Smooth muscle cell of the pulmonary artery (primary cell): ENCODE measurements at places on chromosomes 12 and 14. TPM values are rescaled to one million over a fixed set of nuclear protein-coding genes. Genes with fewer than 3 reads are reported as not detected.

ANO2 gene
- total RNA-seq = 0.07 TPM in 1 of 2 replicates, not detected in the other

SLC25A47 gene
- total RNA-seq = 0.07 TPM in 1 of 2 replicates, not detected in the other

AKAP3 gene
- total RNA-seq = 1.7 TPM in 2 replicates

MFAP5 gene
- total RNA-seq = 37.3 and 80.5 TPM in 2 replicates

CMA1 gene
- total RNA-seq = not detected in 2 replicates

MANSC1 gene
- 3.9 and 4.6 TPM in 2 replicates for total RNA-seq

MAP1LC3B2 gene
- 0.52 and 0.89 TPM in 2 replicates for total RNA-seq

TAS2R42 gene
- not detected in 2 replicates for total RNA-seq

PRH2 gene
- total RNA-seq = not detected in 2 replicates

IAPP gene
- total RNA-seq = 0.10 TPM in 1 of 2 replicates, not detected in the other

MYL2 gene
- total RNA-seq = not detected in 2 replicates

ADIPOR2 gene
- total RNA-seq = 41.7 and 43.9 TPM in 2 replicates

WNT1 gene
- not detected in 2 replicates for total RNA-seq

DNAH10 gene
- 0.13 and 0.46 TPM in 2 replicates for total RNA-seq

PPP2R3C gene
- 30.6 and 31.8 TPM in 2 replicates for total RNA-seq
